ENCODE measurements at places on chromosomes 2 and 18.

DNA sequence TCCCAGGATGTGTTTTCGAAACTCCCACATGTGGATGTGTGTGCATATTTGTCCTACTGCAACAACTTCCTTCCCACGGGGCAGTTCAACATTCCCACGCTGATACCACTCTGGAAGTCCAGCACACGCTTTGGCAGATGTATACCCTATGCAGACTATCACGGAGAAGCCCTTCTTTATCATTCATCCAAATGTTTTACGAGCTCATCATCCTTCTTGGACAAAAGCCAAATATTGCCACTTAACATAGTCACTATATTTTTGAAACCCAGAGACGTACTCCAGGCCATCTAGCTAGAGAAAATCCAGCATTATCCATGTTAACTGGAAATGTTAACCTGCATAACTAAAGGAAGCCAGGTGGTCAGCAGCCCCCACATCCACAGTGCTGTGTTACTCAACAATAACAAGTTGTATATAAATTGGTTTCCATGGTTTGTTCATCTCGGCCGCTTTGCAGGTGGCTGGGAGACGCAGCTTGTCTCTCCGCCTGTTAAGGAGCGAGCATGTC, 131.5 kb downstream of the ZNF532 start:
- no peak for DNase-seq

DNA sequence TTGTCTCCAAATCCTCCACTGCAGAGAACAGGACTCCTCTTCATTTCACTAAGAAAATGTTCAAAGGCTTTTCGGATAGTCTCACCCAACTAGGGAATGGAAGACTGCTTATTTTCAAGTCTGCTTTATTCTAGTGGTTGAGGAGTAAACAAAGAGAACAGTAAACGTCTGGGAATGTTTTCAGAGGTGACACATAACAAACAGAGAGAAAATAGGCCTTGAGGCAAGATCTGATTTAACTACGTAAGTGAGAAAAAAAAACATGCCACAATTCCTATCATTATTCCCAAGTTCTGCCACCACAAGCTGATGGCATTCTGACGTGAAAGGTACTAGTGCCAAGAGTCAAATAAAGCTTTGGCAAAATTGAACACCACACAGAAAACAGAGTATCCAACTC, 16.7 kb upstream of the WIPF1 start:
- no peak for DNase-seq

DNA sequence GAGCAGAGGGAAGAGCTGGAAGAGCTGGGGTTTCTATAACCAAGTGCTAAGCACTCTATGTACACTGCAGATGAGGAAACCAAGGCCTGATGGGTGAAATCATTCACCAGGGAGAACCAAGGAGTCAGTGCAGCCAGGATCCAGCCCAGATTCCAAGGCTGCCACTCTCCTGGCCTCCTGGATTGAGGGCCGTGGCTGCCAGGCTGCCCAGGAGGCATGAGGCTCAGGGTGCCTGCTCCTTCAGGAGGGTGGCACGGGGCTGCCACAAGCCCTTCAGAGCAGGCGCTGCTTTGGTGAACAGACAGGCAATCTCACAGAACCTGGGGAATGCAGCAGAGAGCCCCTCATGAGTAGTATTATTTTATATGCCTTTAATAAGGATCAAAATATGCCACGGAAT, 293.7 kb upstream of the HDAC4 start:
- DNase-seq, result no peak

- DNase-seq, result no peak
These were observed 17.6 kb downstream of the TBC1D8 start for GRCh38 chr2:101133492-101134100.

GRCh38 chr2:96427917-96428316, 77.2 kb downstream of the NEURL3 start:
- DNase-seq, result no peak

GRCh38 chr2:182412858-182413257, 14.0 kb downstream of the PDE1A start:
- no peak for DNase-seq

DNA sequence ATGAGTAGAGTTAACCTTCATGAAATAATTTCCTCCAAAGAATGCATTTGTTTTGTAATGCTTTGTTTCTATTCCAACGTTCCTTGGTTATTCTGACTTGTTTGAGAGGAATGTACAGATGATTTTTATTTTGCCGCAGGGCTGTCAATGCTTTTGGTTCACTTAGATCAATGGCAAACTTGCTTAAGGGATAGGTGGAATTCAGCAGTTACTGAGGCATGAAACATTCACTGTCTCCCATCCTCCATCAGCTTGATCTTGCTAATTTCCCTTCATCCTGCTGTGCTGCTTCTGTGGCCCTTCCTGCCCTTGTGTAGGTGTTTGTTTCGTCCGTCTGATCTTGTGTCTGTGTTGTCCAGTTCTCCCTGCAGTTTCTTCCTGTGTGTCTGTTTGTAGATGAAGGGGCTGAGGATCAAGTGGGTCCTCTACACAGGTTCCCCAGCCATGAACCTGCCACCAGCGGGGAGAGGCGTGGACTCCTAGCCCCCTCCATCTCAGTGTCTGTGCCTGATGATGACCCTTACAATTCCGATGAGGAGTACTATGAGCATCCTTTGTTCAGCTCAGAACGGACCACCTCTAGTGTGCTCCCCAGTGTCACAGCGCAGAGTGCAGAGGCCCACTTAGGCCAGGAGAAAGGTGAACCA, 84.2 kb upstream of the UNC80 start:
- no peak for DNase-seq

GRCh38 chr18:57466307-57466706, 31.1 kb downstream of the ONECUT2 start:
- no peak for DNase-seq

All from NCI-H774 (cell line).